ENCODE measurements at places on chromosomes 3 and 15.

- DNase-seq, result no peak
Measured at GRCh38 chr15:48334260-48334659, 3.0 kb downstream of the DUT start.

DNA sequence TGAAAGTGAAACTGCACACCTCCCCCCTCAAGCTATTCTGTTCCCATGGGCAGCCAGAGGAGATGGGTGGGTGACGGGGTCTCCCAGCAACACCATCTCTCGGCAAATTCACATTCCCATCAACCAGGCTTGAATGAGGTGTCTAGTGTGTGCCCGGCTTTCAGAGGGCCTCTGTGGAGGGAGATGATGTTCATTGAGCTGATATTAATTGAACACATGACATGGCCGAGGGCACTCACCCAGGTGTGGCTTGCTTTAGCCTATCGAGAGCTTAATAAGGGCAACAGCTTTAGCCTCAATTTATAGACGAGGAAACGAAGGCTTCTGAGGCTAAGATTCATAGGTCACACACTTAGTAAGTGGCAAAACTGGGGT, 288.0 kb downstream of the UACA start:
- DNase-seq, result no peak

GRCh38 chr3:33991673-33992072, 193.2 kb downstream of the PDCD6IP start:
- no peak for DNase-seq

DNA sequence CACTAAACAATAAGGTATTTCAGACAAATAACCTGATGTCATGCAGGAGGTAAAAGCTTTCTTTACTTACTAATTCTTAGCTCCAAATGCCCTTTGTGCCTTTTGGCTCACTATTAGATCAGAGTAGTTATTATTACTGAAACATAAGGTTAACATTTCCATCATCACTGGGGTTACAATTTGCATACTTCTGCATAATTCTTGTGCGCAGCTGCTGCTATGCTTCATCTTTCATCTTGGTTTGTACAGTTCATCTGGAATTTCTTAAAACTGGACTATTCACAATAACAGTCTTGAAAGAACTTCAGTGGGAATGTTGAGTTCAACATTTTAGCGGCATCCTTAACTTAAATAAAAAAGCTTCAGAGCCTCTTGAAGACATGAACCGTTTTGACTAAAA, 383.2 kb upstream of the ADAMTS9 start:
- no peak for DNase-seq

- no peak for DNase-seq
Measured at GRCh38 chr15:67403428-67404154, 117.3 kb upstream of the C15orf61 start.

GRCh38 chr3:13323822-13324221, 96.3 kb downstream of the NUP210 start:
- DNase-seq, result no peak

DNA sequence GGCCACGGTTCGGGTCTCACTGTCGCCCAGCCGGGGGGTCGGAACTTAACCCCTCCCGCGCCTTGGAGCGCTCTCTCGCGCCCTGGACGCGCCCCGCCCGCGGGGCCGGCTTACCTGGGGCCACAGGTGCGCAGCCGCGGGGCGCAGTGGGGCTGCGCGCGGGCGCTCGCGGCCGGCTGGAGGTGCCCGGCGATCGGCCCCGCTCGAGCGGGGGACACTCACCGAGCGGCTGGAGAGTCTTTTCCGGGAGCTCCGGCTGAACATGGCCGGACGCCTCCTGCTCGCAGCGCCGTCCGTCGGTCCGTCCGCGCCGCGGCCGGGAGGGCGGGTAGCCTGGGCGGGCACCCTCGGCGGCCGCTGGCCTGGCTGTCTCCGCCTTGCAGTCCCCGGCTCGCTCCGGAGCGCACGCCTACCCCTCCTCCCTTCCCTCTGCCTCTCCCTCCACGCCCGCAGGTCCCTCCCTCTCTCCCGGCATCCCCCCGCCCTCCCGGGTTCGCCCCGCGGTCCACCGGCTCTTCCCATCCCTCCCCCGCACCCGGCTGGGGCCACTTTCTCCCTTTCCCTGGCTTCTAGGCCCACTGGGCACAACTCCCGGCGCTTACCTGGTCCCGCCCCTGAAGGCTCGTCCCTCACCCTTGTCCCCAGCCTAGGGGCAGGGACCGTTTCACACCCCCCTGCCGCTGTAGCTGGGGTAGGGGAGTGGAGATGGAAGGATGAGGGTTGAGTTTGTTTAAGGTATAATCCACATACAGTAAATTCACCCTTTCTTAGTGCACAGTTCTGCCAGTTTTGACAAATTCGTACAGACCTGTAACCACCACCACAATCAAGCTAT, 220.1 kb upstream of the PRICKLE2 start:
- no peak for DNase-seq

DNA sequence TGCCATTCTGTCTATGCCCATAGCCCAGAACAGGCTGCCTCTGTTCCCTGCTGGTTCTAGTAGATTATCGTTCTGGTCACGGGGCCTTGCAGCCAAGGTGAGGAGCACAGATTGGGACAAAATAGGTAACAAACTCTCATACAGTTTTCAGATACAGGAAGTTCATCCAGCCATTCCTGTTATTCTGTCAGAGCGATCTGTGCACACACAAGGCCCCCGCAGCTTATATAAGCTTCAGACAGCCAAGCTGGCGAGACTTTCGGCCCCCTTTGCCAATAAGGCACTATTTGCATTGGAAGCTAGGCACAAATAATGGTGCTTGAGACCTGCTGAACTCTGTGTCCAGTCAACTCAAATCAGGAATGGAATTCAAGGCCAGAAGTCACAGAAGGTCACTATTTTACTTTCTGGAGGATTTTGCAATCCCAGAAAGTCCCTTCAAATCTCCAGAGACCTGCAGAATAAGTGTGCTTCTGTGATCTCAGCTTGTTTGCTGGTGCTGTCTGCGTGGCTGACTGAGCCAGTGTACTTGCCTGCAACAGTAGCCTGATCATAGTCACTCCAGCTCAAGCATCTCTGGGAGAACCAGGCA, 69.4 kb downstream of the BFSP2 start:
- no peak for DNase-seq

DNA sequence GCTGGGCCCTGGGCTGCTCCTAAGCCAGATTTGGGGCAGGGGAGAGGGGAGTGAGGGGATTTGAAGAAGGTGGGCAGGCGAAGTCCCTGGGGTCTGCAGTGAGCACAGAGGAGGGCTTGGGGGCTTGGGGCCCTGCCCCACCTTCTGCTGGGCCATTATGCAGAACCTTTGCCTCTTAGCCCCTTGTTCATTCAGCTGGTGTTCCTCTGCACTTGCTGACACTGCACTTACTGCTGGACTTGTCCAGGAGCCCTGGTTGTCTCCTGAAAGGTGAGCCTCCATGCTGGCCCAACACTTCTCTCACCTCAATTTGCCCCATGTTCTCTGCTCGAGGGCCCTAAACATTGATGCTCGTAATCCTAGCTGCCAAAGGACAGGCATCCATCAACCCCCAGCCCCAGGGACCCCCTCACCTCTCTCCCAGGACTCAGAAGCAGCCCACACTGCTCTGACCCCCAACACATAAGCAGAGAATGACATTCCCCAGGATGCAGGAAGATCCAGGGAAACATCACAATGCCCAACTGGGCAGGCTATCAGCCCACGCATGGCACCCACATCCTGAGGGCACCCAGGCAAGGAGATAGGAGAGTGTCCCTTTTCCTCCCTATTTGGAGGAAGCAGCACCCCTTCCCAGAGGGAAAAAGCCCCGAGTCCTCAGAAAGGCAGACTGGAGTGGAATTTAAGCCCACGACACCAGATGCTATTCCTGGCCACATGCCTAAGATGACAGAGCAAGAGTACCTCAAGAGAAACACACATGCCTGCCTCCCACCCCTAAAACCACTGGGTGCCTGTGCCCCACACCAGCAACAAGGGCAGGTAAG, 76.8 kb downstream of the ADCY5 start:
- DNase-seq, result no peak

- no peak for DNase-seq
Measured at GRCh38 chr3:15241341-15241740, 35.3 kb downstream of the CAPN7 start.

- DNase-seq, result no peak
Measured at GRCh38 chr15:90291679-90292356, 26.3 kb downstream of the NGRN start.

DNA sequence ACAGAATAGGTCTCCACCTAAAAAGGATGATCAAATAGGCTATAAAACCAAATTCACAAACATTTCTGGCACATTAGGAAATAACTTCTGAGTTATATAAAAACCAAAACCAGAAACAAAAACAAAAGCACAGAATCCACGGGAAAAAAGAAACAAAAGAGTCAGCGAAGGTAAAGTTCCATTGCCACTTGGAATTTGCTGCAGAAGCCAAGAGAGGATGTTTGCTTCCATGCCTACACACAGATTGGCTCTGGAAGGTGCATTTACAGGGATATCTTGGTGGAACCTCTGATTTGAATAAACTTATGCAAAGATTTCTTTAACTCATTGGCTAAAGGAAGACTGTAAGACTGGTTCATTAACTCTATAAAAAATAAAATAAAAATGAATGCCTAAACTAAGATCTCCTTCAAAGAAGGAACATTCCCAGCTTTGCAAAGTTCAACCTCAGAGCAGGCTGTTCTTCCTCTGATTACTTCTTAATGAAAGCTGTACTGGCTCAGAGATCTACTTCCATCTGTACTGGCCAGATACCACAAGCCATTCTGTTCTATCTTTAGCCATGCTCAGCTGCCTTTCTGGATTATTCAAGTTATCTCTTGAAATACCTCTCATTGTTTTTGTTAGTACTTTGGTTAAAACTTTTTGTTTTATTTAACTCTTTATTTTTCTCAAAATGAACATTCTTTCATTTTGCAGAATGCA, 537.5 kb upstream of the CCDC54 start:
- DNase-seq, result no peak

GRCh38 chr15:62069551-62069950, 2.8 kb downstream of the C2CD4A start:
- no peak for DNase-seq

DNA sequence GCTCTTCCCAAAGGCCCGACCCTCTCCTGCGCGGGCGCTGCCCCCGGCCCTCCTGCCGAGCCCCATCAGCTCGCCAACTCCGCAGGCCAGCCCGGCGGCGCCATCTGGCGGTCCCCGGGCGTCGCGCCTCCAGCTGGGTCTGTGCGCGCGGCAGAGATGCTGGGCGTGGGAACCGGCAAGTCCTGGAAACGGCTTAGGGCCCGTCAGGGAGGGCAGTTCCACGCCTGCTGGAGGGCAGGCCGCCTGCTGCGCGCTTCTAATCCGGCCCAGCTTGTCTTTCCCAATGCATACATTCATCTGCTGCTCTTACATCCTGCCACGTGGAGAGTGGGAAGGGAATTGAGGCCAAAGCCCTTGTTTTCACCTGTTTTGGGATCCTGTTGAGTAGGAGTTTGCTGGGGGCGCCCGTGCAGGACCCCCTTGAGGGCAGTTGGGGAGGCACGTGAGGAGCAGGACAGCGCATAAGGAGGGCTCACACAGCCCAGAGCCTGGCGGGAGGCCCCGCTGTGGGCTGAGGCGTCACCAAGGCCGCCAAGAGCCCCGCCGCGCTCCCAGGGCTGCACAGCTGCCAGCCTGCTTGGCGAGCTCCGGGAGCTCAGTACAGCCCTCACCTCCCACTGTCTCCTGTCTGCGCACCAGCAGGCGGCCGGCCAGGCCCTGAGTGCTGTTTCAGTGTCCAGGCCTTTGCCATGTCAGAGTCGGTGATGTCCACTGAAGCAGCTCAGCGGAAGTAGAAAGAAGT, 165.6 kb downstream of the NSMCE3 start:
- no peak for DNase-seq

- DNase-seq, result no peak
Measured at GRCh38 chr3:153463895-153464294, 301.9 kb downstream of the RAP2B start.

DNA sequence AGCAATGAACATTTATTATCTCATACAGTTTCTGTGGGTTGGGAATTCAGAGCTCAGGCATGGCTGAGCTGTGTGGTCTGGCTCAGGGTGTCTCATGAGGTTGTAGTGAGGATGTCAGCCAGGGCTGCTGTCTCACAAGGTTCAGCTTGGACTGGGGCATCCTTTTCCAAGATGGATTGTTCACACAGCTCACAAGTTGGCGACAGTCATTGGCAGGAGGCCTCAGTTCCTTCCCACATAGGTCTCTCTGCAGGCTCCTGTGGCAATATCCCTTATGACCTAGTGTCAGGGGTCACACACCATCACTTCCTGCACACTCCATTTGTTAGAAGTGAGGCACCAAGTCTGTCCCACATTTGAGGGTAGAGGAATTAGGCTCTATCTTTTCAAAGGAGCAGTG, 56.0 kb downstream of the RPLP1 start:
- no peak for DNase-seq

- DNase-seq, result no peak
Measured at GRCh38 chr3:56323986-56324420, 144.3 kb downstream of the ERC2 start.

DNA sequence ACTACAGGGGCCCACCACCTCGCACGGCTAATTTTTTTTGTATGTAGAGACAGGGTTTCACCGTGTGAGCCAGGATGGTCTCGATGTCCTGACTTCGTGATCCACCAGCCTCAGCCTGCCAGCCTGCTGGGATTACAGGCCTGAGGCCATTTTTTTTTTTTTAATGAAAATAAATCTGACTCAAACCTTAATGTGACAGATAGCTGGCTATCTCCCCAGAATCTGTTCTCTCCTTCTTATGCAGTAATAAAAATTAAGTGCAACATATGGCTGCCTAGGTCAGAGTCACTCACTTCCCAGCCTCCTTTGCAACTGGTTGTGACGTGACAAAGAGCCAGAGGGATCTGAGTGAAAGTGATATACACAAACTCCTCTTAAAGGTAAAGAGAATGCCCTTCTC, 53.0 kb downstream of the ZNF148 start:
- no peak for DNase-seq

DNA sequence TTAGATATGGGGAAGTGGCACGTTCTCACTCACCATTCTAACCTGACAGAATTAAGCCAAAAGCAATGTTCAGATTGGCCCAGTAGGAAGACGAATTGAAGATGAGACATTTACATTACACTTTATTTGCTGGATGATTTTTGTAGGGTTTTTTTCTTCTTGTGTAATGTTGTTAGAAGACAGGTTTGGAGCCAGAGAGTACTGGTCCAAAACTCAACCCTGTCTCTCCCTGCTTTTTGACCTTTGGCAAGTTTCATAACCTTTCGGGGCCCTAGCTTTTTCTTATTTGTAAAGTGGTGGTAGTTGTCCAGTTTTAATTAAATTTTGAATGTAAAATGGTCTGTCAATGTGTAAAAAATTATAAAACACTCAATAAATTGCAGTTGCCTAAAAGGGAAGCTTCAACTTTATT, 29.5 kb downstream of the PDE8A start:
- DNase-seq, result no peak

DNA sequence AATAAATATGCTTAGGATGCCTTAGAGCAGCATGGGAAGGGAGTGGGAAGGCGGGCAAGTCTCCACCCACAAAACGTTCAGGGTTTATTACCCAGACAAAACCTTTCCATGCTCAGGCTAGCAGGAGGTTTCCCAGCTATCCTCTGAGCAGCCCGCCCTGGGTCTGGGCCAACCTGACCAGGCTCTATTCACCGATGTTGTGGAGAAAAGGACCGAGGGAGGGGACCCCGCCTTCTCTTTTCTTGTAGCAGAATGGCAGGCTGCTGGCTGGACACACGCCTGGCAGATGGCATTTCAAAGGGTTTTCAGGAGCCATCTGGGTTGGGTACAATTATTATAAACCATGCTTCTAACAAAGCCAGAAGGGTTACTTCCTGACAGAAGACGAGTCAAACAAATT, 540.9 kb downstream of the MAGI1 start:
- DNase-seq, result no peak

All from NCI-H1417 treated with DMSO at 0.1 percent for 48 hours (cell line).